CD4-positive, alpha-beta T cell treated with Interleukin-15 for 4 hours (primary cell): ENCODE measurements at places on chromosomes 13 and 19.
A peak's percentile ranks its signal among the peaks of the same experiment; 100 is the strongest.

GRCh38 chr13:23320926-23321534 lies 112.5 kb downstream of the SACS start:
- no peak for DNase-seq

- DNase-seq: peak; percentile 26
Observed at GRCh38 chr19:31338069-31338776, 11.0 kb downstream of the TSHZ3 start.

DNA sequence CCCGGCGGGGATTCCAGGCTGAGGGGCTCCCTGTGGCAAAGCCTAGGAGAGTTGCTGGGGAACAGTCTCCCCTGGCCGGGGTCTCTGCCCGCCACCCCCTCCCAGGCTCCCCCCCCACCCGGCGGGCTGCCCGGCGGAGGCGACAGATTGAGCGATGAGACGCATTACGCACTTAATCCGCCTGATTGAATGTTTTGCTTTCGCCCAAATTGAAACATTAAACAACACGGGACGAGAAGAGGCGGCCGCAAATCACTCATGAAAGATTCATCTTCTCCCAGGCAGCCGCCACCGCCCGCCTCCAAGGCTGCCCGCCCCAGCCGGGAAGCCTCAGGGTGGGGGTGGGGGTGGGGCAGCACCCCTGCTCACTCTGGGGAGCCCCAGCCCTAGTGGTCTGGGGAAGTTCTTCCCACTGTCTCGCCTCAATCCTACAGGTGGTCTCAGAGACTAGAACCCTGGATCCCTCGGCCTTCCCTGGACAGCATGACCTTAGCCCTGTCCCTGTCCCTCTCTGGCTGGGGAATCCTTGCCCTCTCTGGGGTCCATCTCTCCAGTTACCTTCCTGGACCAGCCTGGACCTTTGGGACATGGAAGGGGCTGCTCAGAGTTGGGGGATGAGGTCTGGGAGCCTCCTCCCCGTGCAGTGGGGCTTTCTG lies 7.6 kb upstream of the ERFL start:
- DNase-seq: no peak

- DNase-seq: no peak
Observed at GRCh38 chr13:21987793-21988192, 316.9 kb downstream of the FGF9 start.

- DNase-seq: no peak
Observed at GRCh38 chr19:37403403-37403802, 32.5 kb downstream of the ZNF527 start.

GRCh38 chr13:61258185-61258584 lies 157.5 kb downstream of the PCDH20 start:
- no peak for DNase-seq

DNA sequence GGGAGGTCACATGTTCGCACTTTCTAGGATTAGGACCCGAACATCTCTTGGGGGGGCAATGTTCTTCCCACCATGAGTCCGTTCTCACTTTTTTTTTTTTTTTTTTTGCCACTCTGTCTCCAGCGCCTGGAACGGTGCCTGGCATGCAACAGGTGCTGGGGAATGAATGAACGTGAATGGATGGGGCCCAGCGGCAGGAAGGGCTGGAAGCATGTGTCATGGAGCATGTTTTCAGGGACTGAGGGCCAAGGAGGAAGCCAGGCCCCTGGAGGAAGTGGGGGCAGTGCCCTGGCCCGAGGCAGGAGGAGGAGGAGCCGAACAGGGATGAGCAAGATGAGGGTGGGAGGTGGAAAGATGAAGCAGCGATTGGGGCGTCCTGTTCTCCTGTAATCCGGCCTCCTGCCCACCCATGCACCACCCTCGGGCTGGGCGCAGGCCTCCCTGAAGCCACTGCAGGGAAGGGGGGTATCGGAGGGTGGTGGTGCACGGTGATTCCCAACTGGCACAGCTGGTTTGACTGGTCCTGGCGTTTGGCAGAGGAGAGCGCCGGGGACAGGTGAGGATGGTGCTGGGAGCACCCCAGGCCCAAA lies 8.8 kb upstream of the SULT2B1 start:
- no peak for DNase-seq

- no peak for DNase-seq
Observed at GRCh38 chr13:20425819-20426219, 99.8 kb downstream of the CRYL1 start.

DNA sequence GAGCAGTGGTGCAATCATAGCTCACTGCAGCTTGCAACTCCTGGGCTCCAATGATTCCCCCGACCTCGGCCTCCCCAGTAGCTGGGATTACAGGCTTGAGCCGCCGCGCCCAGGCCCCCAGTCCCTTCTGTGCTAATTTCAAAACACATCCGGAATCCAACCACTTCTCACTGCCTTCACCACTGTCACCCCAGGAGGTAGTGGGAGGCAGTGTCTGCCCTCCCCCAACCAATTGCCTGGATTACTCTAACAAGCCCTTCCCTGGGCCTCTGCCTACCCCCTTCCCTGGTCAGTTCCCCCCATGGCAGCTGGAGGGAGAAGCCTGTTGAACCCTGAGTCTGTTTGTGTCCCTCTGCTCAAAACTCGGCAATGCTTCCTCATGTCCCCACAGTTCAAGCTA lies 2.3 kb downstream of the PRAM1 start:
- no peak for DNase-seq

DNA sequence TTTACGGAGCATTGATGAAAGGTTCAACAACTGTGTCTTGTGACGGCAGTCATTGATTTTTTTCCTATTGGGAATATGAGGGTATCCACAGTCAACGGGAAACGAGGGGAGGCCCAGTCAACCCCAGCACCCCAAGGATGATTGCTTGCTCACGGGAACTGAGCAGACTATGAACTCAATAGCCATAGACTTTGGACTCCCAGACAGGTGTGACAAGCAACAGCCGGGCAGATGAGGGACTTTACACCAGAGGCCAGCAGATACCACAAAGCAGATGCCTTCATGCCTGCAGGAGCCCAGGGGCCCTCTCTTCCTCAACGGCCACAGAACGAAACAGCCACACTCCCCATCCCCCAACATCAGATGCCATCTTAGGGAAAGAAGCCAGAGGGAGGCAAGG lies 80.3 kb upstream of the FLT1 start:
- no peak for DNase-seq
